ENCODE measurements at places on chromosomes 4 and X.
A peak's percentile ranks its signal among the peaks of the same experiment; 100 is the strongest.

- DNase-seq, result no peak
These were observed 7.7 kb upstream of the SLAIN2 start for GRCh38 chr4:48333587-48333986.

- DNase-seq, result peak; percentile 77
These were observed 443.2 kb downstream of the INPP4B start for GRCh38 chr4:142402900-142403299.

DNA sequence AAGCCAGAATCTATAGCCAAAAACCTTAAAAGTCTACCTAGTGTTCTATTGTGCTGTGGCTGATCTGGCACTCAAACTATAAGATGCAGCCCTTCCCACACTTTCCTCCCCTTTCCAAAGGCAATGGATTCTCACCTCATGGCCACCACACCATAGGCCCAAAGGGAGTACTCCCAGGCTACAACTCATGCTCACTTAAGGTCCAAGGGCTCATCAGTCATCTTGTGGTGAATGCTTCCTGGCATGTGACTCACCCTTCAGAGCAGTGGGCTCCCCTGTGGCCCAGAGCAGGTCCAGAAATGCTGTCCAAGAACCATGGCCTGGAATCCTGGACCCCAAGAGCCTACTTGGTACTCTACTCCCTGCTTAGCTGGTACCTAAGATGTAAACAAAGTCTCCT, 181.0 kb downstream of the CHRDL1 start:
- no peak for DNase-seq

DNA sequence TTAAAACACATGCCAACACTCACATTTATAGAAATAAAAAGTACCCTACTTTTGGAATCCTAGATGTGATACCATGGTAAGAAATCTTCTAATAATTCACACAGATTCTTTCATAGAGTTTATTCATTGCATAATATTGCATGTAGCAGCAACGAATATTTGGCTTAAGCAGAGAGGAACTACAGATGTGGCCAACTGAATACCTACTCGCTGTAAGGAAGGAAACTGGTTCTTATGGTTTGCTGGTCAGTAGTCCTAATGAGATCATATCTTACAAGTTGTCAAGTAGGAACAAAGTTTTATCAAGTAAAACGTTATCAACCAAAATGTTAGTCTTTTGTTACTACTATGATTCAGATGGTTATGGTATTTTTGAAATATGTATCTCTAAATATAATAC, 996.1 kb downstream of the PDHA2 start:
- no peak for DNase-seq

GRCh38 chr4:23353200-23353599, 536.6 kb downstream of the PPARGC1A start:
- no peak for DNase-seq

- DNase-seq, result peak; percentile 42
These were observed 38.8 kb upstream of the BEX4 start for GRCh38 chrX:103175944-103176753.

DNA sequence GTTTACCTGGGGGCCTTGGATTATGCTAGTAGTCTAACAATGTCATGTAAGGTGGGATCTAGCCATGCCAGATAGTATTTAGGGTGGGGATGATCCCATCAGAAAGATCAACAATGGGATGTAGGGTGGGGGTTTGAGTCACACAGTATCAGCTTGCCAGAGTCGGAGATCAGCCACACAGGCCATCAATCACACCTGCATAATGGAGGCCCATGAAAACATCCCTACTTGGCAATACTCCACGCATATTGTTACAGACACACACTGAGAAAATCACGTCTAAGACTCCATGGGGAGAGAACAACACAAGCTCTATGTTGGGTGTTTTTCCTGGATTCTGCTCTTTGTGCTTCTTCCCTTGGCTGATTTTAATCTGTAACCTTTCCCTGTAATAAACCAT, 49.5 kb upstream of the SLC25A4 start:
- DNase-seq, result no peak

DNA sequence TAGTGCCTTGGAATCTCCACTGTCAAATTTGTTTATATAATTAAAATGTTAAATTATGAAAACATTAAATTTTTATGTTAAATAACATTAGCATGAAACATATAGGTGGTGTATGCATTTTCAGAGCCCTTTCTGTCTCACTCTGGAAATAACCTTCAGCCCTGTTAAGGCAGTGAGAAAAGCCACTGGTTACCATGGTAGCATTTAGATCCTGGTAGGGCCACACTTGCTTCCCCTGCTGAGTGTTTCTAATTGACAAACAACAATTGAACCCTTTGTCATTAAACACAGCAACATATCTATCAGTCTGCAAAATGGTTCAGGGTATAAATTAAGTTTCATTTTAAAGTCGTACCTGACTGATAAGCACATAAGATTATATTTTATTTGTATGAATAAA, 63.5 kb downstream of the PDK3 start:
- DNase-seq, result no peak

- no peak for DNase-seq
These were observed 16.7 kb upstream of the GATB start for GRCh38 chr4:151777471-151777870.

DNA sequence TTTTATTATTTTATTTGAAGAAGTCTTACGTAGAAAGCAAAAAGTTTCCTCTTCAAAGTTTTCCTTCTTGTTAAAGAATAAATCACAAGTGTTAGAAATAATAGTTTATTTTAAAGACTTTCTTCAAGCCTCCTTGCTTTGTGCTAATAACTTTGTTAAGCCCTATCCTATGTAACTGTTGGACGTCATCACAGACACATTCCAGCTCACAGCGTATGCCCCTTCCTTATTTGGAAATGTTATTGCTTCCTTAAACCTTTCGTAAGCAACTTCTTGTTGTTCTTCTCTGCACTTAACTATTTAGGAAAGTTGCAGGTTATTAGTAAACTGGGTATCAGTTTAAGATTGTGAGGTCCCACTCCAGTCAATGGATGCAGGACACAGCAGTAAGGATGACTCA, 7.6 kb upstream of the SRD5A3 start:
- no peak for DNase-seq

DNA sequence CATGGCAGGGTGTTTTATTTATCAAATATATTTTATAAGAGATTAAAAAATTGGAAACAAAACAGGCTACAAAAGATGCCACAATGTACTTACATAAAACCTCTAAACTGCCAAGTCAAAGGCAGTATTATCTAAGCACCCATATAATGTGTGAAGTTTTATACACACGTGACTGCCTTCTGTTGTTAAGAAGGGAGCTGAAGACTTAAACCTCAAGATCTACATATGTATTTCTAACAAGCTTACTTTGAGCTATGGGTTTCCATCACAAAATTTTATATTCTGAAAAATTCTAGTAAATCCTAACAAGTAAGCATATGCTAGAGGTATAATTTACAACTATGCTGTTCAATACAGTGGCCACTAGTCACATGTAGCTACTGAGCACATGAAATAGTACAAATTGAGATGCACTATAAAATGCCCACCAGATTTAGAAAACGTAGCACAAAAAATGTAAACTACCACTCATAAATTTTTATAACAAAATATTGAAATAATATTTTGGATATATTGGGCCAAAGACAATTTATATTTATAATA, 9.8 kb downstream of the ATP8A1 start:
- no peak for DNase-seq

DNA sequence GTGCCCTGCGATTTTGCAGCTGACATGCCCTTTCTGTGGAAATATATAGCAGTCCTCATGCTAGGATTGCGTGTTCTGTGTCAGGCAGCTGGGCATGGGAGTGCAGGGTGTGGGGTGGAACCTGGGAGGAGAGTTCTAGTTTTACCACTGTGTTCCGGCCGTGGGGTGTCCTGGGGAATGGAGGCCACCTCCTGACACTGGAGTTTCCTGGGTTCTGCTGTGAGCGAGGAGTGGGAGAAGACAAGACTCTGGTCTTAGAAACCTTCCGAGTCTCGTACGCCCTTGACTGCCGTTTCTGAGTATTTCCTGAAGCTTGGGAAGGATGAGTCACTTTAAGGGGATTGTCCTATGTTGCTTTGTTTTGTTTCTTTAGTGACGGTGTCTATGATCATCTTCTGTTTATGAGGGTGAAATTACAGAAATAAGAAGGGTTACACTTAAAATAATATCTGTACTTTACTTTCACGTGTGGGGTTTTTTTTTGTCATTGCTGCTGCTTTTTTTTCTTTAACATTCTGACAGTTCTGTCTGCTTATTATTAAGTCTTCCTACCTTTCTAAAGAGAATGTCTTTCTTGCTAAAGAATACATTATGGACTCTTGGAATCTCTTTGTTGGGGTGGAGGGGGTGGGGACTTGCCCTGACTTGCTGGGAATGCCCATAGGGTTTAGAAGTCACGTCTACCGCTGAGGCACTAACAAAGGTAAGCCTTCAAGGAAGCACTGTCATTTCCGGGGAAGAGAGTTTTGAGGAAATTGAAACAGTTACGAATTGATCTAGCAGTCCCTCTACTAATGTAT, 19.1 kb downstream of the CD99 start:
- DNase-seq, result peak; percentile 89

DNA sequence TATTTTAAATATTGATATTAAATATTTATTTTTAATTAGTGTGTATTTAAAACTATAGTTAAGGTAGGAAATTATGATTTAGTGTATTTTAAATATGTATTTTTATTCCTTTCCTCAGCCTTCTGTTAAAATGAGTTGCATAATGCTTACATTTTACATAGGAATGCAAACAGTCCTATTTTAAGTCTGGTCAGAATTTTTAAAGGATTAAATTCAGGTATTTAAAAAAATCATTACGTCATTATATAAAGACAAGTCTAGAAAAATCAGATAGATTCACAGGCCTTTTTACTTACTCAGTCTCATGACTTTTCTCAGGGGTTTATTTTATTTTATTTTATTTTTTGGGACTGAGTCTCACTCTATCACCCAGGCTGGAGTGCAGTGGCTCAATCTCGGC, 50.4 kb upstream of the RPA4 start:
- DNase-seq, result peak; percentile 7

DNA sequence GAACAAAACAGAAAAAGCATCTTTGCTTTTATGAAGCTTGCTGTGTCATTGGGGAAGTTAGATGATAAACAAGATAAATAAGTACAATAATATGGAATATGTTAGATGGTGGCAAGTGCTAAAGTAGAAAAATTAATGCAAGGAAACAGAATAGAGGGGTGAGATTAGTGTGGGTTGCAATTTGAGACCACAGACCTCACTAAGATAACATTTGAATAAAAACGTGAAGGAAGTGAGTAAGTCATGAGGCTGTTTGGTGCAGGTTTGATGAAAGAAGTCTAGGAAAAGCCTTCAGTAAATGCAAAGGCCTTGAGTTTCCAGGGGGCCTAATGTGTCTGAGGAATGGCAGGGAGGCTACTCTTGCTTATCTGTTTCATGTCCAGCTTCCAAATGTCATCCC, 102.5 kb downstream of the CFAP299 start:
- no peak for DNase-seq

DNA sequence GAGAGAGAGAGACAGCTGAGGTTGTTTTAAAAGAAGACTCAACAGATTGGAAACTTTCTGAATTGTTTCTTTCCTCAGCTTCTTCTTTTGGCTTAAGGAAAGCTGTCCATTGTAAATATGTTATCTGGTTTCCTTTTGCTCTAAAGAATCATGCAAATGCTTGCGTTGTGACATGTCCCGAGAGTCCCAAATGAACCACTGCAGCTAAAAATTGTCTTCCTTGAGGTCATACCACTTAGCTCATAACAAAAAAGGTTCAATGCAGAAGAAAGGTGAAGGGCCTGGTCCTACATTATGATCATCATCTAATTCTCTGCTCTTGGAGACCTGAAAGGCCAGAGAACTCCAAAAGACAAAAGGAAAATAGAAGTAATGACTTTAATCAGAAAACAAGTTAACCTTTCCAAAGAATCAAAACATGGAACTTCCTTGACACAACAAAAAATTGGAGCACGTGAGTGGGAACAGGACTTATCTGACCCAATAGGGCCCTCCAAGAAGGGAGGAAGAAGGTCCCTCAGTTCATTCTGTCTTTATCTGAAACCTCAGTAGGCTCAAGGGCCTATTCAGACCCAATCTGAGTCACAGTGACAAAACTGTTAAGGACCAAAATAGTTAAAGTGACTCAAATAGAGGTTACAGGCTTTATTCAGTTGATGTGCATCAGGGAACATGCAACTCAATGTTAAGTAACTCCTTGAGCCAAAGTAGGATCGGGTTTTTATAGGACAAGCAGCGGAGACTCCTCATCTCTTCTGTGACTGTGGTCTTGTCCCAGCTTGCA, 14.7 kb upstream of the VSIG1 start:
- no peak for DNase-seq

- no peak for DNase-seq
These were observed 91.1 kb upstream of the NKX1-1 start for GRCh38 chr4:1497189-1497801.

GRCh38 chrX:67700602-67701001, 156.8 kb downstream of the AR start:
- DNase-seq, result no peak

GRCh38 chr4:55017406-55017805, 108.0 kb downstream of the KDR start:
- no peak for DNase-seq

- DNase-seq, result peak; percentile 10
These were observed 18.2 kb downstream of the VAMP7 start for GRCh38 chrX:155899366-155899765.

GRCh38 chr4:113695328-113696169, 66.0 kb downstream of the CAMK2D start:
- peak; percentile 77 for DNase-seq

- DNase-seq, result peak; percentile 67
These were observed 331.8 kb downstream of the TEX13C start for GRCh38 chrX:125651426-125651825.

DNA sequence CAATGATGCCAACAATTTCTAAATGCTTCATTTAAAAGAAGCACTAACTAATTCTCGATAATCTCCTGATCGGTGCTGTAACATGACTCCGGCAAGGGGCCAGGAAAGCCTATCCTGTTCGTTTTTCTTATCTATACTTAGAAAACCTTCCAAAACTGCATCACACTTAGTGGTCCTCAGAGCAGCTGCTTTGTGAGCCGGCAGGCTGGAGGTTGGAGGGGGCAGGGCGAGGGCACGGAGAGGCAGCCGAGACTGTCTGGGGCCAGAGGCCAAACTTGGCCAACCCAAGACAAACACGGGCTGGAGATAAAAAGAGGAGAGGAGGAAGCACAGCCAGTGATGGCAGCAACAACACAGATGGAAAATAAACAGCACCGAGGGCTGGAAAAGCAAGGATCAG, 455.7 kb downstream of the BCOR start:
- no peak for DNase-seq

DNA sequence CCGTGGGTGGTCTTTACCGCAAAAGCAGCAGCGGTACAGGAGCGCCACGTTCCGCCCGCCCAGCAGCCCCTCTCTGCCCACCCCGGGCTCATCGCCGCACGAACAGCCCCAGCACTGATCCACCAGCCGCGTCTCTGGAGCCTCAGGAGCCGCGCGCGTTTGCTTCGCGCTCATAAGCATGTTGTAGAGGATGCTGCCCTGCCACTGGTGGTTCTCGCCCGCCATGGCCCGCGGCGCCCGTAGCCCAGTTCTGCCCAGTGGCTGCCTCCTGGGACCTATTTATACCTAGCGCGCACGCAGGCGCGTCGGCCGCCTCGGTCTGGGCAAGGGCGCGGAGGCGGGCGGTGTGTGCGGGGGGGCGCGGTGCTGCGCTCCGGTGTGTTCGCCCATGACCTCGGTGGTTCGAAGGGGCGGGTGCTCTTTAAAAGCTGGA, at the start of gene NR0B1:
TSS of gene NR0B1 (minus strand) at position 252 of the 433 bp plus-strand sequence. CDS start at position 225, 27 bp downstream.
- peak; percentile 12 for DNase-seq

All from iris pigment epithelial cell (primary cell).